ENCODE measurements at places on chromosomes 2 and 18. TPM values are rescaled to one million over a fixed set of nuclear protein-coding genes. Genes with fewer than 3 reads are reported as not detected.

- DNase-seq: no peak
These were observed 861.6 kb upstream of the CELF4 start for GRCh38 chr18:38427234-38427633.

DNA sequence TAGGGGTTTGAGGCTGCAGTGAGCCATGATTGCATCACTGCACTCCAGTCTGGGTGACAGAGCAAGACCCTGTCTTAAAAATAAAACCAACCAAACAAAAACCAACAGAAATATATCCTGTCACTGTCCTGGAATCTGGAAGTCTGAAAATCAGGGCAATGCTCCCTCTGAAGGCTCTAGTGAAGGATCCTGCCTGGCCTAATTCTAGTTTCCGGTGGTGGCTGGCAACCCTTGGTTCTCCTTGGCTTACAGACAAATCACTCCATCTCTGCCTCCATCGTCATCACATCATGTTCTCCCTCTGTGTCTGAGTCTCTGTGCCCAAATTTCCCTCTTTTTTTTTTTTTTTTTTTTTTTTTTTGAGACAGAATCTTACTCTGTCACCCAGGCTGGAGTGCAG, 15.9 kb upstream of the VPS4B start:
- no peak for DNase-seq

Gene TEKT4
- not detected for total RNA-seq

DNA sequence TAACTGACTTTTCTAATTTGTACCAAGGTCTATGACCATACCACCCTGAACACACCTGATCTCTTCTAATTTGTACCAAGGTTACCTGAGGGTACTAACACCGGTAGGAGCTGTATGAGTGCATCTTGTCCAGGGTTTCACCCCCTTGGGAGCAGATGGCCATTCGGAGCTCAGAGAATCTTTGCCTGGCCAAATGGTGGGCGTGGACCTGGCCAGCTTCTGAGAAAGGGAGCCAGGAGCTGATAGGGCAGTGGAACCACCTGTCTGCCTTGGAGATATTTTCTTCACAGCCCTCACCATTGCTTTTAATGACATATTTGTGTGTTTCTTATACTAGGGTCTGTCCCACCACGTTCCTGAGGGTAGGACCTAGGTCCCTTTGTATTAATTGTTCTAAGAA, 188.9 kb downstream of the LDLRAD4 start:
- DNase-seq: no peak

DNA sequence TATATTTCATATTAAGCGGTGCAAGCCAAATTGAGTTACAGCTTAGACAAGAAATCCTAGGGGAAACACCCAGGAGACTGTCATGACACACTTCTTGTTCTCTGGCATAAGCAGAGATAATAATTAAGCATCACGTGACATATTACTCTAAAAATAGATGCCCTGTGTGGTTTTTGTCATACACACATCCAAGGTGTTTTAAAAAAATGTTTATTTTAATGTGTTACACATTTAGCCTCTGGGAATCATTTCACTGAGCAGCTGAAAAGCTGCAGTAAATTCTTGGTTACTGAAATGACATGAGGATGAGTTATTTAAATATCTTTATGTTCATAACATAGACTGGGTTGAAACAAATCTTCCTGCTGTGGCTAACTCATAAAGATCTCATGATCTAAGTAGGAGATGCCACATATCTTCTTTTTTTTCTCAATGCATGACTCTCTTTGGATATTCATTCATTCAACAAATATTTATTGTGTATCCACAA, 38.0 kb upstream of the ERMN start:
- DNase-seq: no peak

DNA sequence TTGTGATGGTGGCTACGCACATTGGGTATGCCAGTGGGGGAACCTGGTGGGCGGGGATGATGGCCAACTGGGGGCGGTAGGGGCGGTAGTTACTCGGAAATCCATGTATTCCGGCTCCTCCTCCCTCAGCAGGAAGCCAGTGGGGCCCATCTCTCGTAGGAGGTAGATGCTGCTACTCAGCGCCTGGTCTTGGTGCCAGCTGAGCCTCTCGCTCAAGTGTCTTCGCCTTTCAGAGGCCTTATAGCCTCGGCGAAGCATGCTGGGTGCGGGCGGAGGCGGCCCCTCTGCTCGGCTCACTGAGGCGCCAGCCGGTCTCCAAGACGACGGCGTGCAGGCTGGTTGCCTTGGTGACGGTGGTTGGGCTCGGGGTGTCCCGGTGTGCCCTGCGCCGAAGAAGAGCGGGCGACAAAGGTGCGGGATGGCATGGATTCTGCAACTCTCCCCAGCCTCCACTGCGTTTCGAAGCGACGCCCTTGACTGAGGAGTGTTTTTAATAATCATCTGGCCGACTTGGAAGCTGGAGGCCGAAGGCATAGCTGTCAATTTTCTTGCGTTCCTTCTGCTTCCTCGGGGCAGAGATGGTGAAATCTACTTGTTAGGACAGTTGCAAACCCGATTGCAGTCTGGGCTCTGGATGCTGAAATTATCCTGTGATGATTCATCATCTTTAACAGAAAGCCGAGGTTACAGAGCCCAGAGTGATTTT, at the start of gene ZSWIM2:
ZSWIM2 (minus strand) TSS at position 298 of the 706 bp plus-strand sequence; CDS start at position 258, 40 bp downstream.
- DNase-seq: peak; percentile 70

Gene MRPL33
- 284 TPM for total RNA-seq

GRCh38 chr2:141959016-141959415, 171.8 kb downstream of the LRP1B start:
- DNase-seq: no peak

Gene FAP
- total RNA-seq: 20.0 TPM

DNA sequence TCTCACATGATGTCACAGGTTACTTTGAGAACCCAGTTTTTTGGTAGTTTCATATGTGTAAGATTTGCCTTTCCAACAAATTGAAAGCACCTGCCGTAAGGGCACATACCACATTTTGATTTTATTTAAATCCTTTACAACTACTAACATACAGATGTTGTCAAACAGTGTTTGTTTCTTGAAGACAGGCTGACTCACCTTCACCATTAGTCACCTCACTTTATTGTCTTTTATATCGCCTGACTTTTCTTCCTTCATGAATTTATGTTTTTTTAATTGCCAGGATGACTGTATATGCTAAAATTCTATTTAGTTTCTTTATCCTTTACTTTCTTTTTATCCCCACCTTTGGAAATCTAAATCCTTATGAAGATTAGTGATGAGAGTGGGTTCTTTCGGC, 886.7 kb downstream of the SUCLG1 start:
- DNase-seq: no peak

GRCh38 chr2:33062665-33063250, 116.0 kb downstream of the LTBP1 start:
- no peak for DNase-seq

- DNase-seq: no peak
These were observed 30.1 kb downstream of the OXER1 start for GRCh38 chr2:42733852-42734251.

Gene SCN7A
- 142 TPM for total RNA-seq

- DNase-seq: no peak
These were observed 20.3 kb downstream of the ACTR3 start for GRCh38 chr2:113910110-113910717.

- no peak for DNase-seq
These were observed 59.6 kb downstream of the NCK2 start for GRCh38 chr2:105804266-105804665.

- no peak for DNase-seq
These were observed 61.0 kb downstream of the MYT1L start for GRCh38 chr2:2269989-2270562.

DNA sequence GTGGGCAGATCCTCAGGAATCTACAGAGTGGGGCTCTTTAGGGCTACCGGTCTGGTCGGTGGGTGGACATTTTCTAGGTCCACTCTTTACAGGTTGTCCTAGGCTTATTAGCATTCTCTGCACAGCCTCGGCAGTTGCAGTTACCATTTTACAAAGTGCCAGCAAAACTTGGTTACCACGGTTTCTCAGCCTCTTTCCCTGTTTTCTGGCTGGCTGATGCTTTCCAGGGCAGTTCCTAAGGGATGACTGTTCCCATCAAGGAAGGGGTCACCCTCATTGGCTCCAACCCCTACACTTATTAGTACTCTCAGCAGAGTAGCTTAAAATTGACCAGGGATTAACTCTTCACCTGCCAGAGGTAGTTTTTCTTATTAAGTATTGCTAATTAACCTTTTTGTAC, 2.0 kb upstream of the AQP4 start:
- DNase-seq: no peak

DNA sequence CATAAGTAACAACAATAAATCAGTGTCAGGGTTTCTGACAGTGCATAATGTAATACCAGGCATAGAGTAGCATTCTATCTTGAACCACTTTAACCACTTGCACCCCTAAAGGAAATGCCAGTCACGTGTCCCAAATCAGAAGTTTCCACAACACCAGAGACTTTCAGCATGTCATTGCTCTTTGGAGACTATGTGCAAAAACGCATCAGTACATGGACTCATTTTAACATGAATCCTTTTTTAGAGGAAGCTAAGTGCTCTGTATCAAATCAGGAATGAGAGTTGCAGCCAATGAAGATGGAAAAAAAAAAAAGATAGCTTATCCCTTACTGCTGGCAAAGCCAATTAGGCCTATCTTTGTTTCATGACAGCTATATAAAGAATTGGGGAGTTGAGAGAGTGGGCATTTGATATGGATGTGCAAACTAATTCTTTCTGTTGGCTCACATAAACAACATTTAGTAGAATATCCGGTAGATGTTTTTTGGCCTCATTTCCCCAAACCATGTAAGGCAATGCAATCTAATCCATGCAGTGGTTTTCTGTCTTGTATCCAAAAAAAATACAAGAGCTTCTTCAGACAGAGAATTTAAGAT, 353.1 kb downstream of the IRS1 start:
- no peak for DNase-seq

Gene SERPINB10
- not detected for total RNA-seq

Gene CENPO
- total RNA-seq: 0.71 TPM

Gene TUBA3E
- not detected for total RNA-seq

DNA sequence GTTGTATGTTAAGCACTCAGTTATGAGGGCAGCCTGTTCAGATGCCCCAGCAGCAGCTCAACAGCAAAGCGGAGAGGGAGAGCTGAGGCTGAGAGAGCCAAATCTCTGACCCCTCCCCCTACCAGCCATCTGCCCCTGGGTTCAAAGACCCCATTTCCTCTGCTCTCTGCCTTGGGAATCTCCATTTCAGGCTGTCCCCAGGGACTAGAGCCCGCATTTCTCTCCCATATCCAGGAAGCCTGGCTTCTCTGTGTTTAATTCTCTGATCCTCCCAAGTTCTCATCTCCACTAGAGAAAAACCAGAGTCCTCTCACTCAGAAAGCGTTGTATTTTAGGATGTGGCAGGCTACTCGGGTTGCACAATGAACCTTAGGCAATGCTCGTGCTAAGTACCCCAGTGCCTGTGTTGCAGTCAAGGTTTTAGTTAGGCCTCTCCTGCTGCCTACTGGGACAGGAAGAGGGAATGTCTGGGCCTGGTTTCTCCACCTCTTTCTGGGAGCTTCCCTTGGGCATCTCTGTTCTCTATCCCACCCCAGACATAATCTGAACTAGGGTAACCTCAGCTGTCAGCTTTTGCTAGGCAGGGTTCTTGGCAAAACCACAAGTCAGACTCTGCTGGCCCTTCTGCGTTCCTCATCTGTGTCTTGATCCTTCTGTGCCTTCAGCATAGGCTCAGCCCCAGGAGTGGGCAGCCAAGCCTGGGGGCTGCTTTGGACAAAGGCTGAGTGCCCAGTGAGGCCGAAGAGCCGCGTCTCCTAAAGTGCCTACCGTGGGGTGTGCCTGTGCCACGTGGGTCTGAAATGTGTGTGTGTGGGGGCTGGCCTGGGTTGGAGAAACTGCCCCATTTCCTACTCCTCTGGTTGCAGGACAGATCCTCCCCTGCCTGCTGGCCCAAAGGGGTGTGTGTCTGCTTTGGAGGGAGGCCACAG, 96.8 kb downstream of the STPG4 start:
- peak; percentile 92 for DNase-seq

- no peak for DNase-seq
These were observed 12.7 kb downstream of the HNRNPLL start for GRCh38 chr2:38590053-38590452.

Gene SCYGR4
- total RNA-seq: not detected

Gene FBXO15
- 2.2 TPM for total RNA-seq

DNA sequence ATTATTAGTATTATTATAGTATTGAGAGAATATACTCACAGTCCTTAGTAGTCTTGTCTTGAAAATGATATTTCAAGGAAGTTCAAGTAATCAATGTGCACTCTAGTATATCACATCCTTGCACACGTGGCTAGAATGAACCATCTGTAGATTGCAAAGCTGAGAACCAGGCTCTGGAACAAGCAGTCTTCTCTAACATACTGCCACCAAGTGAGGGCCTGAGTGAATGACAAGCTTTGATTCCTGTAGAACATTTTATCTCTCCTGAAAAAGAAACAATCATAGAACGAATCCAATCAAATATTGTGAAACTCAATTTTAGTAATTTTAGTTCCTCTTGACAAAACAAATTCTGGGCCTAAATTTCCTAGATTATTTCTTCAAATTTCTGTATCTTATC, 55.3 kb upstream of the SULT1C3 start:
- DNase-seq: no peak

Gene CPO
- total RNA-seq: 0.33 TPM

- DNase-seq: no peak
These were observed 161.2 kb upstream of the MAP3K20 start for GRCh38 chr2:172914341-172915008.

DNA sequence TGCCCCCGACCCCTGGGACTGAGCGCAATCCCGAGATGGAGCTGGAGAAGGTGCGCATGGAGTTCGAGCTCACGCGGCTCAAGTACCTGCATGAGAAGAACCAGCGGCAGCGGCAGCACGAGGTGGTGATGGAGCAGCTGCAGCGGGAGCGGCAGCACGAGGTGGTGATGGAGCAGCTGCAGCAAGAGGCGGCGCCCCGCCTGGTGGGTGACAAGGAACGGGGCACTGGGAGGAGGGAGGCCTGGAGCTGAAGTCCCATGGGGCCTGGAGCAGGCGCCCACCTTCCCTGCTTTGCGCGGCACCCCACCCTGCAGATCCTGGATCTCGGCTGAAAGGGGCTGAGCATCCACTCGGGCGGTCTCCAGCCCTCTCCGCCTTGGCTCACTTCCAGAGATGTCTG, 1.2 kb downstream of the TMEM247 start:
- DNase-seq: no peak

DNA sequence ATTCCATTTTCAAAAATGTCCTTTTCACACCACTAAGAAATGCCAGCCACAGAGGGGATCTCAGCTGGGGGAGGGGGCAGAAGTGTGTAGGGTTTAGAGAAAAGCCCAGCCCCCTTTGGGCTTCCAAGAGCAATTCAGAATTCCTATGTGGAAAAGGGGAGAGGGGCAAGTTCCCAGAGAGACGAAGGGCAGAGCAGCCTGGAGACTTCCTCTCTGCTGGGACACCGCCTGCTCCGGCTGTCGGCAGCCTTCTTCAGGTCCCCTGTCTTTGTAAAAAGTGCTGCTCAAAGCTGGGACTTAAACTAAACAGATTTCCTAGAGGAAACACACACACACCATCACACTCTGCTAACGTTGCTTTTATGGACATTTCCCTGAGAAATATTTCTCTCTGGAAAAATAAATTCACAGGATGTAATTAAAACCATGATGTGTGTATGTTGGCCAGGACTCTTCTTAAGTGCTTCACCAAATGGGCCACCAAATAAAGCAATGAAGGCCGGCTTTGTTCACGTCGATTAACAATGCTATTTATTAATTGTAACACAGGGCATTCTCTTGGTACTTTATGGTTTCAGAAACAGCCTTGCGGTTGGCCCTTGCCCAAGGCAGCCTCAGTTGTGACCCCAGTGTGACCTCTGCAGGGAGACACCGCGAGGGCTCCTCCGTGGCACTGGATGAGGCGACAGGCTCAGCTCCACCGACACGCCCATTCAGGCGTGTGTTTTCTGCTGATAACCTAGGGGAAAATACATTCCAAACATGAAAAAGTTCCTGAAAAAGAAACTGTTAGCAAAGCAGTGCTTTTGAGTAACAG, 5.6 kb upstream of the ASB1 start:
- no peak for DNase-seq

Gene LRRTM4
- 0.81 TPM for total RNA-seq

All from sigmoid colon (tissue), 7 donors.